CD4-positive, alpha-beta T cell treated with Interleukin-17A for 1 hour (primary cell): ENCODE measurements at places on chromosomes 6 and 20.

GRCh38 chr6:26322645-26323482, 42.1 kb upstream of the BTN3A2 start:
- peak; percentile 88 for DNase-seq

GRCh38 chr20:23257106-23257761, 93.4 kb upstream of the NXT1 start:
- DNase-seq = no peak

DNA sequence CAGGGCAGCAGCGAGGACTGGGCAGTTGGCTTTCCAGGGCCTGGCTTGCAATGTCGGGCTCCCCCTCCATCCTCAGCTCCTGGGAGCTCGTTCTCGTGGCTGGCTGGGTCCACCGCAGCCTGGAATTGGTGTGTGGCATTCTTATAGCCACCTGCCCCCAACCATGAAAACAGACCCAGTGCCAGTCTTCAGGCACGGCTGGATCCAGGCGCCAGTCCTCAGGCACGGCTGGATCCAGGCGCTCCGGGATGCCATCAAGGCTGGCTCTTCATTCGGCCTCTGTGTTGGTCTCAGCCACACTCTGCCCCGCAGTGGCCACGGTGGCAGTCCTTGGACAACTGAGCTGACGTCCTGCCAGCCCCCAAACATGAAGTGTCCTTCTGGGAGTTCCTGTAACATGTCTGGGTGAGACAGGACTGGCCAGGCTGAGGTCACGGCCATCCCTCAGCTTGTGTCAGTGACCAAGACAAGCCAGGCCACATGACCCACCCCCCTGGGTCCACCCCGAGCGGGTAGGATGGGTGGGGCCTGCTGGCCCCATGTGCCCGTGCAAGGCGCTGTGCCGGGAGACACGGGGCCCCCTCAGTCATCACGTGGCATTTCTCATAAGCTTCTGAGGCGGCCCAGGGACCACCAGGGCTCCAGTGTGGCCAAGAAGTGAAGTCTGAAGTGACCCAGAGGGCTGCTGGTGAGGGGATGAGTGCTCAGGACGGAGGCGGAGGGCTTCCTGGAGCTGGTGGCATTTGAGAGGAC, 99.0 kb downstream of the TAF4 start:
- no peak for DNase-seq

GRCh38 chr6:33748841-33749240, 2.1 kb upstream of the IP6K3 start:
- DNase-seq = no peak

- no peak for DNase-seq
These were observed 184.9 kb upstream of the TENT5A start for GRCh38 chr6:81937296-81937937.

DNA sequence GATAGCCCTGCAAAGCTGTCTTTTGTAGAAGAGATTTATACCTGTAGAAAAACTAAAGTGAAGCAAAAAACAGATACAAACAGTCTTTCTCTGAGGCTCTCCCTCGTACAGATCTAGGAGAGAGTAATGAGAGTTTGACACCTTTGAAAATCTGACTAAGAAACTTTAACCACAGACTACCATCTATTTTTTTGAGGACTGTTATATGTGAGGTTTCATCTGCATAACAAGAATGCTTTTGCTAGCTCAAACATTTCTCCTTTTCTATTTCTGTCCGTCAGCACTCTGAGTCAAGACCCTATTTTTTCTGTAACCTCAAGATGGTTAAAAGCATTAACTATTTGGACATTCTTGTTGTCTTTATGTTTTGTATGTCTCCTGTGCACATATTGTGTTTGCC, 193.0 kb downstream of the BTBD3 start:
- DNase-seq = no peak

- no peak for DNase-seq
These were observed 336.8 kb upstream of the MANEA start for GRCh38 chr6:95240514-95240913.

- DNase-seq = no peak
These were observed 77.8 kb downstream of the BMP7 start for GRCh38 chr20:57188576-57189079.

GRCh38 chr6:141598487-141598886, 534.2 kb upstream of the GJE1 start:
- no peak for DNase-seq

DNA sequence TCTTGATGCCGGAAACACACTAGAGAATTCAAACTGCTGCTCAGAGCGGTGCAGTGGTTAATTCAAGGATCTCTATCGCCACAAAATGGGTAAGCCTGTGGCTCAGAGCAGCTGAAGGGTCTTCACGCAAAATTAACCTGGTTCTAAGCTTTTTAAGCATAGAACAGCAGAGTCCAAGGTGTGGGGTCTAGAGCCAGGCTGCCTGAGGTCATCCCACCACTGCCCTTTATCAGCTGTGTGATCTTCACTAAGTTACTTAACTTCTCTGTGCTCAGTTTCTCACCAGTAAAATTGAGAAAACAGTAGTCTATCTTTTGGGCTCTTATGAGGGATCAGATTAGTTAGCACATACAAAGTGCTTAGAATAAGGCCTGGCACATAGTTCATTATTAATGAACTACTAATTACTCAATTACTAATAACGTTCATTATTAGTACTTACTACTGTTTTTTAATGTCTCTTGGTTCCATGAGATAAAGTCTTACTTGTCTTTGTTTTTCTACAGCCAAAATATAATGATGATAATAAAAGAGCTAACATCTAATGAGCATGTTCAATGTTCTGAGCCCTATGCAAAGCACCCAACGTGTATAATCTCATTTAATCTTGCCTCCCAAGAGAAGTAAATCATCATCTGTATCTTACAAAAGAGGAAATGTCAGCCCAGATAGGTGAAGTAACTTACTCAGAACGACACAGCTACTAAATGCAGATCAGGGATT, 92.9 kb downstream of the NFATC2 start:
- no peak for DNase-seq

GRCh38 chr6:133707456-133707855, 181.5 kb upstream of the TCF21 start:
- peak; percentile 17 for DNase-seq

DNA sequence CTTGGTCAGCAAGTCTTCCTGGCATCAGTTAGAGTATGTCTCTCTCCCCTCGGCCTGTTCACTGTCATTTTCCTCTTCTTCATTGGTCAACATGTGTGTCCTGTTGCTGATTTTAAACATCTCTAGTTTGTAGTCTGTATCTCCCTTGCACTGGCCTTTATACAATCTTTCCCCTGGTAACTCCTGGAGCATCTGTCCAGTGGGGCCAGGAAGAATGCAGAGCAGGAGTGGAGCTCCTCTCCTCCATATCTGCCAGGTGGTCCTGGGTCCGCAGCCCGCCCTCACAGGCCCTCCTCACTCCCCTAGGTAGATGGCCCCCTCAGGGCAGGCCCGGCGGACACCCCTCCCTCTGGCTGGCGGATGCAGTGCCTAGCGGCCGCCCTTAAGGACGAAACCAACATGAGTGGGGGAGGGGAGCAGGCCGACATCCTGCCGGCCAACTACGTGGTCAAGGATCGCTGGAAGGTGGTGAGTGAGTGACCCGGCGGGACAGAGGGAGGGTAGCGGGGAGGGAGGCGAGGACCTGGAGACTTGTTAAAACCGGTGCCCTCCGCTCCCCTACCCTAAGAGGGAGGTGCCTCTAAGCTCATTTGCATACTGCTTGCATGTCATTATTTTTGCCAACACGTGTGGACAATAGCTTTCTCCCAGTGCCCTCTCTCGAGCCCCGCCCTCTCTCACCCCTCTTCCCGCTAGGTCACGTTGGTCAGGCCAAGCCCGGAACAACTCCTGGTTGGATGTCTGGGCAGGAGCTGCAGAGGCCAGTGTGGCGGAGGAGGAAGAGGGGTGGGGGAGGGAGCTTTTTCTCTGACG, 3.2 kb downstream of the TTBK1 start:
- DNase-seq = peak; percentile 31

GRCh38 chr6:74057326-74057725, 361.3 kb downstream of the CD109 start:
- DNase-seq = no peak

DNA sequence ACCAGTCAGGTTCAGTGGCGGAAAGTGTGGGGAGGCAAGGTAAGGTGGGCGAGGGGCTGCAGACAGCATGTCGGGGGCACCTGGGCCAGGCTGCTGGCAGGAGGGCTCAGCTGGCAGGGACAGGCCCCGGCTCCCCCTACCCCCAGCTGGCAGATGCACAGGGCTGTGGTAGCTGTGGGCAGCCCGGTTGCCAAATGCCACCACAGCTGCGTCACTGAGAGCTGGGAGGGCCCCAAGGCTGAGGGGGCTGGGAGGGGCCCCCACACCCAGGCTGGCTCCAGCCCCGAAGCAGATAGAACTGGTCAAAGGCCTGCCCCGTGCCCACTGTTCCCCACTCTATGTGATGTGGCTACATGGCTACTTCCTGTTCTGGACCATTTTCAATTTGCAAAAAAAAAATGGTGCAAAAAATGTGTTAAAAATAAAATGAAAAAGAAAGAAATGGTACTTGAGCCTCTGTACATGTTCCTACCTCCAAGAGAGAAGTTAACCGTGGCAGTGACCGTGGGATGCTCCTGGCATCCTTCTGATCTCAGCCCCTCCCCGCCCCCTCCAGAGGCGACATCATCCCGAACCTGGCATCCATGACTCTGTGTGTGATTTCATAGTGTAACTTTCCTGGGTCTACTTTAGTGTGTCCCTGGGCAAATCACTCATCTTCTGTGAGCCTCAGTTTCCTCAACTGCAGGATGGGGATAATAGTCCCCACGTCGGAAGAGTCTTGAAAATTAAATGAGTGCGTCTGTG, 64.4 kb downstream of the UBE2V1 start:
- peak; percentile 34 for DNase-seq

DNA sequence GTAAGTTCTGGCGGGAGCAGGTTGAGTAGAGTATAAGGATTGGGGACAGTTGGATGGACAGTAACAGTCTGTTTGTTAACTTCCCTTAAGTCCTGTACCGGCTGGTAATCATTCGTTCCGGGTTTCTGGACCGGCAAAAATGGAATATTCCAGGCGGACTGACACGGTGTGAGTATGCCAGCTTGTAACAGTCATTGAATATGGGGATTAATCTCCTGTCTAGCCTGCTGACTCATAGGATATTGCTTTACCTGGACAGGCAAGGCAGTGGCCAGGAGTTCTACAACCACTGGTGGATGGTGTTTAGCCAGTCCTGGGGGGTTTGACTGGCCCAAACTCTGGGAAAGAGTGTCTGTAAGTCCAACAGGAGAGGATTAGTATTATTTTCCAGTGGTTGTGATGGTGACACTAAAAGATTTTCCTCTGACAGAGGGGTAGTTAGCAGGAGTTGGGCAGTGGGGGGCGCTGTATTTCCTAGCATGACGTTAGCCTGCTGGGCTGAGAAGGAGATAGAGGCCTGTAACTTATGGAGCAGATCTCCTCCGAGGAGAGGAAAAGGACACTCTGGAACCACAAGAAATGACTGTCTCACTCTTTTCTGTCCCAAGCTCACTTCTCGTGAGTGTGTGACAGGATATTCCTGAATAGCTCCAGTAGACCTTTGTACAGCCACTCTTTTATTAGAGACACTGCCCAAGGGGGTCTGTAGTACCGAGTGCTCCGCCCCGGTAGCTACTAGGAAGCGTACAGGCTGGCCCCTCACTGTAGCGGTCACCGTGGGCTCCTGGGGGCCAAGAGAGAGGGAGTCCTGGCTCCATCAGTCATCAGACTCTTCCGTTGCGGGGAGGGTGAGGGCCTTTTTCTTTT, 152.2 kb downstream of the TRIM27 start:
- DNase-seq = no peak
